ENCODE measurements at places on chromosomes 6 and 20.

GRCh38 chr6:114419175-114419574, 76.4 kb upstream of the HS3ST5 start:
- DNase-seq = no peak

DNA sequence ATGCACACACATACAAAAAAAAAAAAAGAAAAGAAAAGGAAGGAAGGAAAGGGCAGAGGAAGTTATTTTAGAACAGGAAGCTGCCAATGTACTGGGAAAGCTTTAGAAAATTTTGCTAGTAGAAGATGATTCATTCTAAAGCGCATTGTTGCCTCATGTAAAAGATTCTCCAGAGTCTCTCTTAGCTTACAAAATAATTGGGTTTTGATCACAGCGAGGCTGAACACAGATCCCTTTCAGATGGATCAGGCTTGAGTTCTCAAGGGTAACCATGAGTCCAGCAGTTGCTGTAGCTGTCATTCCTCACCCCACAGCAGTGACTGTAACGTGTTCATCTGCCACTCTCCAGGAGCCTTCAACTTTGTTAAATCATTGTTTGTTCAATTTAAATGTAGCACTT, 81.9 kb downstream of the PHACTR2 start:
- DNase-seq = no peak

DNA sequence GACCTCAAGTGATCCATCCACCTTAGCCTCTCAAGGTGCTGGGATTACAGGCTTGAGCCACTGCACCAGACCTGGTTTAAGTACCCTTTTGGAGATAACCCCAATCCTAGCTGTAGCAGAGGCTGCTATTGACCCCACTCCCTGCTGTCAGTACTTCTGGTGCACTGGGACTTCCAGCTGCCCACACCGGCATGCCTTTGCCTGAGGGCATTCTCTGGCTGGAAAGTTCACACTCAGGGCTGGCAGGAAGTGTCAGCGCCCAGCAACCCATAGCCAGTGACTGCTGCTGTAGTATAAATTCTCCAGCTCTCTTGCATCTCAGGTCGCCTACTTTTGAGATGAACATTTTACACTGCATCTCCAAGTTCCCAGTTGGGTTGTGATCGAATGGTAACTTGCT, 75.3 kb downstream of the UTRN start:
- no peak for DNase-seq

DNA sequence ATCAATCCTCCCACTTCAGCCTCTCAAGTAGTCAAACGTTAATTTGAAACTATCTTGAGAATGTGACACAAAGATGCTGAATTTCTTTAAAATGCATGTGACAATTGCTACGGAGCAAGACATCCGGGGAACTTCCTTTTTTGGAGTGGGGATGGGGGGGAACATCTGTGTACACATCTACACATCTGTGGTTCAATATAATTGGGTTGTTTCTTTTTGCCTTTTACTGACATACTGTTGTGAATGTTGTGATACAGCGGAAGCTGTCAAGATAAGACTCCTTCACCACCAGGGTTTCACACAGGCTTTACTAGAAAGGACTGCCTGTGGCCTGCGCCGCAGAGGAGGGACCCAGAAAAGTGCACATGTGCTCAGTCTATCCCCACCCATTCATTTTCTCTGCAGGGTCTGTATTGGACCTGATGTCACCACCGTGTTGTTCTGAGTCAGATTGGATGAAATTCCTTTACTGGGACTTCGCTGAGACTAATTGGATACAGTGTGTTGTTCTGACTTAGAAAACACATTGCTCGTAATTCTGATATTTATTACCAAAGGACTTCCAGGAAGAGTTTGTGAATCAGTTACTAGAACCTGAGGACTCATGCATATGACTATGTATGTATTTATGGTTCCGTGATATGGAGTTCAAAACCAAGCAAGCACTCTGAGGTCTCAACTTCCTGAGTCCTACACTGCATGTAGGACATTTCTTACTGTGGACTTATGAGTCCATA, 98.7 kb upstream of the SGK1 start:
- no peak for DNase-seq

GRCh38 chr20:57724610-57725405, 15.0 kb upstream of the PMEPA1 start:
- DNase-seq = no peak

GRCh38 chr20:944148-944547, 28.0 kb upstream of the ANGPT4 start:
- no peak for DNase-seq

DNA sequence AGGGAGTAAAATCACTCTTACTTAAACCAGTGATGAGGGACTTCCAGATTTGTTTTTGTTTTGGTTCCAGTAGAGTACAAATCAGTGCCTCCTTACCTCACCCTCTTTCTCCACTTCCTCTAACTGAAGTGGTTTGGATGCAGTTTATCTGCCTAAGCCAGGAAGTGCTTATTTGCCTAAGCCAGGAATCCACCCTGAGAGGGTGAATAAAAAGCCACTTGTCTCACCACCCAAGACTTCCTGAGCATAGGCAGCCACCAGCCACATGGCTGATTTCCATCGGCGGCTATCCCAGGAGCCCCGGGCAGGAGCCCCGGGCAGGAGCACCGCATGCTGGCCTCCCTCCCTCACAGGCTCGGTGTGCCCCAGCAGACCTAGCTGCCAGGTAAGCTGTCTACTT, 12.0 kb downstream of the LRP11 start:
- no peak for DNase-seq

DNA sequence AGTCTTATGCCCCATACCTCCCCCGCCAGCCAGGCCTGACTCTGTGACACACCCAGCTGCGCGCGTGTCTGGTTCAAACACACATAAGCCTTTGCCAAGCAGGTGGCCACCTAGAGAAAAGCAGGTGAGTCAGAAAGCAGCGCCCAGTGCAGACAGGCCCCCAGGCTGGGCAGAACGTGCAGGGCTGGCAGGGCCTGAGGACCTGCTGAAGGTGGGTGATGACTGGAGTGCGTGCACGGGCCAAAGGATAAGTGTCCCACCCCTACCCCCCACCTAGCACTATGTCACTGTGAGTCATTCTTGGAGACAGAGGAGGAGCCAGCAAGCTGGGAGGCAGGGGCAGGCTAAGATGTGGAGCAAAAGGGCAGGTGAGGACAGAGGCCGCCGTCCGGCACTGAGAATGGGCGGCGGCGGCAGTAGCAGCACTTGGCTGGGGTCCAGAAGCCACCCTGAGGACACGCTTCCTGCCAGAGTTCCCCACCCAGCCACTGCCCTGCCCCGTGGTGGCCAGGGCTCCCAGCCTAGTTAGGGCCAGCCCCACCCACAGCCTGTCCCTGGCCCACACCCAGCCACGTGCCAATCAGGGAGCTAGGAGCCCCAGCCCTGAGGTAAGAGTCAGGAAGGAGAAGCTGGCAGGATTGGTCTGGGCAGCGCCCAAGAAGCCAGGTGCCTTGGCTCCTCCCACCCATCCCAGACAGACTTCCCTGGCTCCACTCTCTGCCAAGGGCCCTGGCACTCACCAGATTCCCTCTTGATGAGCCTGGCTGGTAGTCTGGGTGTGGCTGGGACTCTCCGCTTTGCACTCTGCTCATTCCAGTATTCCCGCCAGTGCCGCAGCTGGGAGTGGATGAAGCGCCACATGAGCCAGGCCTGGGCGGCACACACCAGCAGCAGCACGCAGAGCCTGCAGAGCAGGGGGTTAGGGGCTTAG, 72.7 kb downstream of the TRAM2 start:
- DNase-seq = no peak

- DNase-seq = no peak
These were observed 2.9 kb downstream of the DDX39B start for GRCh38 chr6:31538805-31539400.

Data from activated CD4-positive, alpha-beta T cell treated with anti-CD3 and anti-CD28 coated beads for 24 hours (primary cell).